ENCODE measurements at places on chromosomes 2 and 18.
A peak's percentile ranks its signal among the peaks of the same experiment; 100 is the strongest.

DNA sequence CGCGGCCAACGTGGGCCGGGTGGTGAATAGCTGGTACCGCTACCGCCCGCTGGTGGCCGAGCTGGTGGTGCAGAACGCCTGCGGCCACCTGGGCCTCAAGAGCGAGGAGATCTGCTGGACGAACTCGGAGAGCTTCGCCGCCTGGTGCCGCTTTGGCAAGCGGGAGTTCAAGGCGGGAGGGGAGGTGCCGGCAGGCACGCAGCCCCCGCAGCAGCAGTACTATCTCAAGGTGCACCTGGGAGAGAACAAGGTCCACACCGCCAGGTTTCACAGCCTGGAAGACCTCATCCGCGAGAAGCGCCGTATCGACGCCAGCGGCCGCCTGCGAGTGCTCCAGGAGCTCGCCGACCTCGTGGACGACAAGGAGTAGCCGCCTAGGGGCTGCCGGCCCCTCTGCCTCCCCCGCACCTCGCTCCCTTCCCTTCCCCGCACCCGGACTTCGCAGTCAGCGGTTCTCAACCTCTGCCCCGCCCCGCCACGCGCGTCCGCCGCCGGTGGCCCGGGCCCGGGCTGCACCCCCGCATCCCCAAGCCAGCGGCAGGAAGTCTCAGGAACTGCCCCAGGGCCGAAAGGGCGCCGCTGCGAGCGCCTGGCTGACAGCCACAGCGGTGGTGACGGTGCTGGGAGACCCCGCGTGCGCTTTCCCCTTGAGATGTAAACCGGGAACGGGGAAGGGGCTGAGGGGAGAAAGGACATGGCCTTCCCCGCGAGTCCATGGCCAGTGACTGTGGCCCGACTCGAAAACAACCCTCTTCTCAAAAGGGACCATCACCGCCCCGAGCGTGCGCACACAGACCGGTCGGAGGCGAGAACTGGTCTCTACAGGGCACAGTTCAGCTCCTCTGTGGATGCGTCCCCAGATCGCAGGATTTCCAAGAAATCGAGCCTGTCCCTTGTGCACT is 2.2 kb downstream of the LRATD1 start:
- no peak for DNase-seq

DNA sequence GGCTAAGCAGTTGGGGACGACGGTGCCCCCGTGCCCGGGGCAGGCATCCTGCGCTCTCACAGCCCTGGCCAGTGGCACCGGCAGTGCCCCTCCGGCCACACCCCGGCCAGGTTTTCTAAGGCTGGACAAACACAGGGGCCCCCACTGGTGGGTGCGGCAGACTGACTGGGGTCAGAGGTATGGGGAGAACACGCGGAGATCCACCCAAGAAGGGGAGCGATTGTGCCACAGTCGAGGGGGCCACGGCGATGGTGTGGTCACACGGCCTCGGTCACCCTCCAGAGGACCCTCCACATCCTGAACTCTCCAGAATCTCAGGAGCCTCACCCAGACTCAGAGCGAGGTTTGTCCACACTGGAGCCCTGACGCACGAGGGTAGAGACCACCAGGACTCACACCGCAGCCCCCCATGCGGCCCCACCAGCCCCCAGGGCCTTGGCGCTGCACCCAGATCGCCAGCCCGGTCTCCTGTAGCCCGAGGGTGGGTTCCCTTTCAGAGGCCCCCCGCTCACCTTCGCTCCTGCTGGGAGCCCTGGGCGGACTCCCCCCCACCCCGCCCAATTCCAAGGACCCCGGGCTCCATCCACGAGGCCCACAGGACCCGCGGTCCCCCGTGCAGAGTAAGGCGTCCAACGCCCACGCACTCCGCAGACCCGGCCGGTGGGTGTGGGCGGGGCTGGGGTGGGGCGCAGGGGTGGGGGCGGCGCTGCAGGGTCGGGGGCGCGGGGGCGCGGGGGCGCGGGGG is 15.2 kb downstream of the PDCD1 start:
- no peak for DNase-seq

- no peak for DNase-seq
These were observed 329.1 kb downstream of the SATB2 start for GRCh38 chr2:199128476-199129229.

DNA sequence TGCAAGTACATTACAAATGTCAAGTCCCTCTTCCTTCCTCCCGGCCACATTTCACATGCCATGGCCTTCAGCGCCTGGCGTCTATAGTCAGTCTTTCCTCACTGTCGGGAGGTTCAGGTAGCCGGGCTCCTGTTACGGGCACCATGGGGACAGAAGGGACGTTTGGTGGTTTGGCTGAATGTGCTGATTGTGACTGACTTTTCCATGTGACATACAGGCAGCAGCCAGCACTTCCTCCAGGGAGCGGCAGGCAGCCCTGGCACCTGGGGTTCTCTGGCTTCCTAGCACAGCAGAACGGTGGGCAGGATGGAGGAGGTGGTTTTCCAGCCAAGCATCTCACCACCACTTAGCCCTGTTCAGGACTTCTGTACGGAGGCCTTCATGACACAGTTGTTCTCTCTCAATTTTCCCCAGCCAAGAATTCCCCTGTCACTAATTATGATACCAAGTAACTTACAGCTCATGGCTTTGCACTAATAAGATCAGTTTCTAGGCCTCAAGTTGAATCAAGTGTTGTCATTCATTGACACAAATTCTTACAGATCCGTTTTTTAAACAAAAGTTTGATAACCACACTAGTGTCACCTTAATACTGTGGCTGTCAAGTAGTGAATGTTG is 83.9 kb upstream of the REV1 start:
- no peak for DNase-seq

- DNase-seq = no peak
These were observed 17.2 kb downstream of the GREB1 start for GRCh38 chr2:11550901-11551568.

DNA sequence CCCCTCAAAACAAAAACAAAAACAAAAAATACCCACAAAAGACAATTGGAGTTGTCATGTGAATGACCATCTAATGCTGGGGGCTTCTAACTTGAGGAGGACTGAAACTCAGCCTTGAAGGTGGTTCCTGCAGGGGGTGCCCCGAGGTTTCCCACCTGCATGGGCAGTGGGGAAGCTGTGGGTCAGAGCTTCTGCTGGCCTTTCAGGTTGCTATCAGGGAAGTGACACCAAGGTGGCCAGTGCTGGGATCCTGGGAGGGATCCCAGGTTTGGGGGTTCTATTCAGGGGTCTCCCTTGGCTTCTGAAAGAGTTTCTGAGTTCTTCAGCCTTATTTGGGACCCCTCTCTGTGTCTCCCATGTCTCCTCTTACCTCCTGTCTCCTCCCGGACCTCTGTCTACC is 62.8 kb downstream of the LDLRAD4 start:
- no peak for DNase-seq

GRCh38 chr18:49021433-49022129 is 70.8 kb upstream of the SMAD7 start:
- DNase-seq = peak; percentile 32

DNA sequence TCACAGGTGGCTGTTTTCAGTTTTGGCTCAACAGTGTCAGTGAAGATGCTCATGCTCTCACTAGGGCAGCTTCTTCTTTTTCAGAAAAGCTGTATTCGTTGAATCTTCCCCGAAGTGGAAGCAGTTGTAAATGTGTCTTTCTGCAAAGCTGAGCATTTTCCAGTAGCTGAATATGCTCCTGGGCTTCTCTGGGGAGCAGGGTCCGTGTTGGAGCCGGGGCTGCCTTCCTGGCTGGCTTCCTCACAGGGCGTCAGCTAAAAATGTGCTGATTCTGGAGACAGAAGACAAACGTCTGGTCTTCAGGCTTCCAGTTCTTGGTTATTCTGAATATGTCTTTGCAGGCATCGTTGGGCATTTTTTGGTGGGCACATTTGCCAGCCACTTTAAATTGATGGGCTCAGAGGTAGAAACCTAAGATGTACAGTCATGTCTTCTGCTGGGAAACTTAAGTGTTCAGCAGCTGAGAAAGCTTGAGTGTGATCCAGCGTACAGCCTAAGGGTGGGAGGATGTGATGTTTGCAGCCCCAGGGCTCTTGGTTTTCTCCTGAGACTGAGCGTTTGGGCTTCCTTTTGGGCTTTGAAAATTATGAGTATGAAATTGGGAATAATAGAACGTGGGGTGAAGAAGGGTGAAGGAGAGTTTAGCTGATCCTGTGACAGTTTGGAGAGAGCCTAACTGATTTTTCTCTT is 19.0 kb downstream of the SETBP1 start:
- no peak for DNase-seq

- peak; percentile 20 for DNase-seq
These were observed 425 bp downstream of the ASB3 start for GRCh38 chr2:53786352-53786704.

- no peak for DNase-seq
These were observed 23.8 kb upstream of the IMP4 start for GRCh38 chr2:130318906-130319305.

GRCh38 chr18:12656605-12656937 is 1.3 kb downstream of the SPIRE1 start:
- DNase-seq = no peak

- DNase-seq = no peak
These were observed 396.1 kb downstream of the TDRD15 start for GRCh38 chr2:21519821-21520220.

DNA sequence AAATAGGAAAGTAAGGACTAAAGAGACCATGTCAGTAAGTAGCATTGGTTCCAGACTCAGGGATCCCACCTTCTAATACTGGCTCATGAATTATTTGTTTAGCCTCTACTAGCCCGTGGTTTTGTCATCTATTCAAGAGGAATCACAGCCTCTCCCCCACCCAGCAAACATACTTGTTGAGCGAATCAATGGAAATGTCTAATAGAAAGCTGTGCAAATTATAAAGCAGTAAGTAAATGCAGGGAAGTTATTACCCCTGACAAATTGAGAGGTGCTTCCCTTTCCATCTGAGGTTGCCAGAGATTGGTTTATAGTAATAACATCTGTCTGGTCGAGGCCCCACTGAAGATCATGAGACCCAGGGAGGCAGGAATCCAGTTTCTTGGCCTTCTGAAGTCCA is 219.3 kb upstream of the OSR1 start:
- DNase-seq = no peak

- DNase-seq = no peak
These were observed 630.9 kb downstream of the NYAP2 start for GRCh38 chr2:226030369-226030768.

- DNase-seq = no peak
These were observed 42.8 kb upstream of the SGPP2 start for GRCh38 chr2:222381566-222381965.

GRCh38 chr2:224400886-224401632 is 848 bp downstream of the FAM124B start:
- no peak for DNase-seq

DNA sequence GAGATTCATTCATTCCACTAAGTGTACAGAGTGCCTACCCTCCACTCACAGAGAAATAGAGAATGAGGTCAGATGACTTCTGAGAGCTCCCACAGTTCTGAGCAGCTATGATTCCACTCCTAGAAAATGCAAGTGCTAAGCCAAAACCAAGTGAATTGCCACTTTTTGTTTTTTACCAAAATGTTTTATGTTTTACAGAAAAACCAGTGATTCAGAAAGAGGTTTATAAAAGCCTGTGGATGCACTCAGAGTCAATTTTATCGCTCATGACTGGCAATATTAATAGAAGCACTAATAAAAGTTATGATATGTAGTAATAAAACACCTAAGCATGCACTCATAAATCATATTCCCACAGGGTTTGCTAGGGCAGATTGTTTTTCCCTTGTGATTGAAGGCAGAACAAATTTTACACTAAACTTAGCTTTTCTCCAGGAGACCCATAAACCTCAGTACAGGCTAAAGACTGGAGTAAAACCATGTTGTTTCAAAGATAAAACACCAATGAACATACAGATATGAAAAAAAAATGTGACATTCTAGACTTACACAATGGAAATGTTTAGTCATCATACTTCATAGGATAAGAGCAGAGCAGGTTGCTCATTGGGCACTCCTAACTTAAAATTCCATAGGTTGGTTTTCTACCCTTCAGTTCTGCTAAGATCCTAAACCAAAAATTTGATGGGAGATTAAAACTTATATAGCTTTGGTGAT is 67.5 kb downstream of the PDK1 start:
- no peak for DNase-seq

GRCh38 chr18:55501579-55501978 is 86.4 kb downstream of the TCF4 start:
- DNase-seq = no peak

DNA sequence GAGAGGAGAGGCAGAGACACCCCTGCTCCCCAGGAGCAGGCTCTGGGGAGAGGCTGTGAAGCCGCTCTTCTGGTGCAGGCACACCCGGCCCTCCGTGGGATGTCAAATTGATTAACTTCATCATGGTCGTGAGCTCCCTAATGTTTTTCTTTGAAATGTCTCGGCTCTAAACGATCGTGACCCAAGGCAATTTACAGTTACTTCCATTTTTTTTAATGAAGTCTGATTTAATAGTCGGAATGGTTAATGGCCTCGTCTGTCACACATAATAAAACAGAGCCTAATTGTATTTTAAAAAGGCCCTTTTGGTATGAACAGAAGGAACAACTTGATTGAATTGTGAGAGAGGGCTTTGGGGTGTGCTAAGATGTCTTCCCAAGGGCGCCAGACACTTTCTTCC is 130.2 kb downstream of the SMAD2 start:
- DNase-seq = no peak

GRCh38 chr2:171404261-171404660 is 29.5 kb downstream of the METTL8 start:
- no peak for DNase-seq

- DNase-seq = no peak
These were observed 40.0 kb downstream of the RNF144A start for GRCh38 chr2:6957031-6957714.

GRCh38 chr2:33064349-33064801 is 117.6 kb downstream of the LTBP1 start:
- no peak for DNase-seq

- DNase-seq = no peak
These were observed 23.3 kb downstream of the RAB31 start for GRCh38 chr18:9731380-9731779.

DNA sequence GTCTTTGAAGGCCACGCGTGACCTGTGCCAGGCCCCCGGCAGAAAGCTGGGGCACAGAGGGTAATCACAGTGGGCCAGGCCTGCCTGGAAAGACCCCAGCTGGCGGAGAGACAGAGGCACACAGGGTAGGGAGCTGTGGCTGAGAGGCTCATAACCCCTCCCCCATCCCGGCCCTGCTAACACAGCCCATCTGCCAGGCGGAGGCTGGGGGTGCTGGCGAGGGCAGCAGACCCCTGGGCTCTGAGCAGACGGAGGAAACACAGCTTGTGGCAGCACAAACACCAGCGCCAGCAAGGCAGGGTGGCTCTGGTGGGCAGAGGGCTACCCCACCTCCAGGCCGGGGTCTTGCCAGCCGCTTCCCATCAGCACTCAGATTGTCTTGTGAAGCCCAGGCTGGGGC is 19.0 kb downstream of the HS6ST1 start:
- DNase-seq = no peak

- no peak for DNase-seq
These were observed 111.3 kb downstream of the DCC start for GRCh38 chr18:52451256-52451655.

DNA sequence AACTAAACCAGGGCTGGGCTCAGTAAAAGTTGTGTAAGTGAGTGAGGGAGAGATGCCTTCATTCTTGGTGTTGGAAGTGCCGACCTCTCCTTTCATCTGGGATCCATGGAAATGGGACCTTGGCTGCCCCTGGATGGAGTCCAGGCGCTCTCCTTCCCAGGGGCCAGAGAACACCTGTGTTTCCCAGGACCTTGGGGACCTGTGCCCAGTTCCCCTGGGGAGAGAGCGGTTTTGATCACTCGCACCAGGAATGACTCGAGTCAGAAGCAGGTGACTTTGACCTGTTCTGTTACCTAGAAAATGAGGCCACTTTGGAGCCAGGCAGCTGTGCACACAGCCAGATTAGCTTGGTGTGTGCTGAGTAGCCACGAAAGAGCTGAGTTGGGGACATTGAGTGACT is 97.3 kb downstream of the SH3BP4 start:
- DNase-seq = no peak
